ENCODE measurements at places on chromosomes 1 and 21. TPM values are rescaled to one million over a fixed set of nuclear protein-coding genes. Genes with fewer than 3 reads are reported as not detected.

- DNase-seq: no peak
Measured at GRCh38 chr1:230283678-230284077, 142.5 kb downstream of the PGBD5 start.

- DNase-seq: peak; percentile 67
Measured at GRCh38 chr1:204763773-204764427, 78.4 kb upstream of the LRRN2 start.

Gene LRRC39
- total RNA-seq: not detected

Gene OR2T10
- not detected for total RNA-seq

- DNase-seq: no peak
Measured at GRCh38 chr1:45887156-45887842, 83.9 kb downstream of the MAST2 start.

Gene HHAT
- total RNA-seq: 1.0 TPM

GRCh38 chr21:39182016-39182415 is 1.2 kb downstream of the PSMG1 start:
- DNase-seq: no peak

GRCh38 chr1:236356141-236356540 is 37.9 kb upstream of the EDARADD start:
- no peak for DNase-seq

Measured in dermis microvascular lymphatic vessel endothelial cell (primary cell).